ENCODE measurements at places on chromosomes 5 and 9.

GRCh38 chr9:6428940-6429889 lies 16.2 kb downstream of the UHRF2 start:
- DNase-seq = no peak

DNA sequence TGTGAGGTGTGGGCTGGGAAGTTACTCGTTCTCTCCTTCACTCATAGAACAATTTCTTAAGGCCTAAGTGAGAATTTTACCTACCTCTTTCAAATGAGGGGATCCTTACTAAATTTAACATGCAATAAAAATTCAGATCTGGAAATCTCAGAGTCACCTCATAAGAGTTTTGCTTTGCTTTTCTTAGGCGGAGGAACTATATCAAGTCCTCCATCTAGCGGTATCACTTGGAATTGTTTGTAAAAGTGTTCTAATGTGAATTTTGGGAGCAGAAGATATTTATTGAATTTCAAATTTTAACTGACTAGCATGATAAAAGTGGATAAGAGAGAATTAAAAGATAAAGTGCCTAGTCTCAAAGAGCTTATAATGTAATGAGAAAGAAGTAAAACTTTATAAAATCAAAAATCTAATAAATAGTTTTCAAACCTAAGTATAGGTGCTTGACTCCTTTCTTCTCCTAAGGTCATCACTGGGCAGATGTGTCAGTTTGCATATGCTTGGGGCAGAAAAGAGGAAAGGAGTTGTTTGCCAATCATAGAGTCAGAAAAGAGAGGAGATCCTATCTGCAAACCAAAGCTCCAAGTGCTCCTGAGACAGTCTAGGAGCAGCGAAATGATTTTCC lies 145.7 kb upstream of the DAB2 start:
- DNase-seq = no peak

DNA sequence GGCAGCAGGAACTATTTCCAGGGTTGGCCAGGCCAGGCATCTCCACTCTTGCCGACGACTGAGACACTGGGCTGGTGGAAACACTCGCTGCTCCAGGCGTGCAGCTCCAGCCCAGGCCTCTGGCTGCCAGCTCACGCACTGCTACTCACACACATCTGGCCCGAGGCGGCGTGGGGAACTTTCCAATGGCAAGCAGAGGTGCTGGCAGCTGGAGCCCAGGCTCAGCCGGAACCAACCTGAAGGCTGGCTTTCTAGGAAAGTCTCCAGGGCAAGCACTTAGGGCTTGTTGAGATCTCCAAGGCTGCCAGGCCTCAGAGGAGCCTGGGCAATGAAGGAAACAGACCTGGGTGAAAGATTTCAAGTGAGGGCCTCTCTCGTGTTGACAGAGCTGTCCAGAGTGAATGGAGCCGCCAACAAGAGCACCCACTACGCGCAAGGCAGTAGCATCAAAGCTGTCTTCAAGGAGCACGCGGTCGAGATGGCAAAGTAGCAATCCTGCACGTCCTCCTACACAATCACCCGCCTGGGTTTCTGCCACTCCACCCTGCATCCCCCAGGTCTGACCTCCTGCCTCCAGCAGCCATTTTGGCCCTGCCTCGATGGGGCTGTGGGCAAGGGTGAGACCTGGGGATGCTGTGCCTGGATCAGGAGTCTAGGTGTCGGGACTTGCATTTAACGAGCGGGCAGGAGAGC lies 14.4 kb downstream of the SH3PXD2B start:
- DNase-seq = no peak

GRCh38 chr5:24353611-24354010 lies 291.2 kb downstream of the CDH10 start:
- no peak for DNase-seq

- no peak for DNase-seq
These were observed 587.0 kb upstream of the COX7C start for GRCh38 chr5:86030753-86031152.

GRCh38 chr5:142453932-142454331 lies 129.1 kb upstream of the SPRY4 start:
- DNase-seq = no peak

- no peak for DNase-seq
These were observed 14.9 kb downstream of the BRD3 start for GRCh38 chr9:134052941-134053340.

DNA sequence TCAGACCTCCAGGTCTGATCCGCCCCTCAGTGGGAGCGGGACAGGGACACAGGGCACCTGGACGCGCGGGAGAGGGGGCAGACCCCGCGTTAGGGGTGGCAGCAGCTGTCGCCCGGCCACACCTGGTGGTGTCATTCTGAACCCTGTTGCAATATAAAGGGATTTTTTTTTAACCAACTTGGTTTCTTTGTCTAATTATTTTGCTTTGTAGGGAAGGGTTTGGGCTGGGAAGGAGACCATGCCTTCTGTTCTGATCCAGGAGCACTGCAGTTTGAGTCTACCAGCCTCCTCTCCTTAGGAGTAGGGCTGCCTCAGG lies 10.9 kb upstream of the ASS1 start:
- no peak for DNase-seq

DNA sequence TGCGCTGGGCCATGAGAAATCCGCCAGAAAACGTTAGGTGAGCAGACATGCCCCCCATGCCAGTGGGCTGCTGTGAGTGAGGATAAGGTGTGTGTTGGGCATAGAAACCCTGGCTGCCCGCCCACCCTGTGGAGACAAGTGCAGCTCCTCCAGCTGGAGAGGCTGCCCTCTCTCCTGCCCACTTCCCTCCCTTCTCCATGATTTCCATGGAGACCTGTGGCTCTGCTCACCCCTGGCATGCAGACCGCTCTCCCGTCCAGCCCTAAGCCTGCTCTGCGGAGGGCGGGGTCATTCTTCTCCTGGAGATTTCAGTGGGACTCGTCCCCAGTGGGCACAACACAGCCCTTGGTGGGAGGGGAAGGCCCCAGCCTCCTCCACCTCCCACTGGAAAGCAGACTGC lies 133.0 kb upstream of the FAM120A start:
- no peak for DNase-seq

- no peak for DNase-seq
These were observed 617 bp downstream of the PPP6C start for GRCh38 chr9:125189011-125189360.

GRCh38 chr5:98186128-98186527 lies 587.3 kb upstream of the RGMB start:
- DNase-seq = no peak

- DNase-seq = no peak
These were observed 326.4 kb upstream of the PDE4D start for GRCh38 chr5:60219921-60220320.

GRCh38 chr5:94361832-94362796 lies 256.3 kb downstream of the KIAA0825 start:
- no peak for DNase-seq

DNA sequence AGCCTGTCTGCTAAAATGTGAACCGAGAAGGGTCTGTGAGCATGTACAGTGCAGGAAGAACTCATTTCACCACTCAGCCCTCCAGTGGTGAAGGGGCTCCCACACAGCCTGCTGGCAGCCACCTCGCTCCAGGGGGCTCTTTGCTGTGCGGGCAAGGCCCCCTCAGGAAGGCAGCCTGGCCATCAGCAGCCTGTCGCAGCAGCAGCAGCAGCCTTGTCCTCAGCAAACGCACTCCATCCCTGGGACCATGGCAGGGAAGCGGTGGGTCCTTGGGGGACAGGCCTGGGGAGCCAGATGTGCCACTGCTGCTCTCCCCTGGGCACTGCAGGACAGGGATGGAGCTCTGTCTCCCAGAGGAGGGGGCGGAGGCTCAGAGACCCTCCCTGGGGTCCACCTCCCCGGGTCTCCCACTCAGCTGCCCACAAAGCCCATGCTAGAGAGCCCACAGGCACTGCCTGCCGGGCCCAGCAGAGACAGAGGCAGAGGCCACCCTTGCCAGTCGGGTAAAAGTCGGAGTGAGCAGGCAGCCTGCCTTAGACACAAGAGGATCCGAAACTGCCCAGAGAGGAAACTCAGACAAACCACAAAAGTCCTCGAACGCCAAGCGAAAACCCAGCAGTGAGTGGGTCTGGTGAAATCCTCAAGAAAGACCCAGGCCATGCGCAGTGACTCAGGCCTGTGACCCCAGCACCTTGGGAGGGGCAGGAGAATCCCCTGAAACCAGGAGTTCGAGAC lies 8.0 kb downstream of the BRD3 start:
- peak; percentile 58 for DNase-seq

DNA sequence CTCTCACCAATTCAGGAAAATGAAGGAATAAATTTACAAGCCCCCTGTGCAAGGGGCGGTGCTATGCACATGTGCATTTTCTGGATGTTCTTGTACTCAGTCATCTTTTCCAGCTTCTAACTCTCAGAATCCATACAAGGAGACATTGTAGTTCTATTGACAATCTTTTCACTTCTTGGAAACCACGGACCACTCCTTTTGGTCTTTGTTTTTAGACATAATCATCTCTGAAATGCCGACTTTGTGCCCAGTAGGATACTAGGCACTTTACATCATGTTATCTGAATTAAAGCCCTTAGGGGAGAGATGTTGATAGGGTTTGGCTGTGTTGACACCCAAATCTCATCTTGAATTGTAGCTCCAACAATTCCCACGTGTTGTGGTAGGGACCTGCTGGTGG lies 322.6 kb upstream of the WWC1 start:
- DNase-seq = no peak

DNA sequence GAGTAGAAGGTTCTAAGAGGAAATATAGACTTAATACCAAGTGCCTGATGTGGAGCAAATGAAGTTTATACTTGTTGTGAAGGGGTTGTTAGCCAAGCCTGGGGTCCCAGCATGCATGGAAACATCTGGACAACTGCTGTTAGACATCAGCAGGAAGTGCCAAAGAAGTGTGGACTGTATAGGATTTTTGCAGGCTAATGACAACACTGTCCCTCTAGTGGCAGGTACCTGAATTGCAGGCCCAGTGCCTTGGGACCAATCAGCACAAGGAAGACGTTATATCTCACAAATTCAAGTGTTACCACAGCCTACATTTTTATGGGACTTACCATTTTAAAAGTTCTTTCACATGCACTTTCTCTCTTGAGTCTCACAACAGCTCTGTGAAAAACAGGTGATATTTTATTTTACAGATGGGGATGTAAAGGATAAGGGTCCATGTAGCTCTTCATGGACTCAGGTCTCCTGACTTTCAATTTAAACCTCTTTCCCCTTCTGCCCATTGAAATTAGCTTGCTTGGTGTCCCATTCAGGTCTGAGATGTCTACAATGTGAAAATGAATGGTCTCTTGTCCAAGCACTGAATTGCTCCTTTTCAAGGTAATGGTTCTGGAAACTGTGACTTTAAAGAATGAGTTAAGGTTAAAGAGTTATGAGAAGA lies 89.0 kb upstream of the MAP1B start:
- DNase-seq = peak; percentile 41

GRCh38 chr9:110825950-110826349 lies 157.4 kb downstream of the MUSK start:
- no peak for DNase-seq

- DNase-seq = no peak
These were observed 71.9 kb downstream of the MVB12B start for GRCh38 chr9:126398403-126399058.

DNA sequence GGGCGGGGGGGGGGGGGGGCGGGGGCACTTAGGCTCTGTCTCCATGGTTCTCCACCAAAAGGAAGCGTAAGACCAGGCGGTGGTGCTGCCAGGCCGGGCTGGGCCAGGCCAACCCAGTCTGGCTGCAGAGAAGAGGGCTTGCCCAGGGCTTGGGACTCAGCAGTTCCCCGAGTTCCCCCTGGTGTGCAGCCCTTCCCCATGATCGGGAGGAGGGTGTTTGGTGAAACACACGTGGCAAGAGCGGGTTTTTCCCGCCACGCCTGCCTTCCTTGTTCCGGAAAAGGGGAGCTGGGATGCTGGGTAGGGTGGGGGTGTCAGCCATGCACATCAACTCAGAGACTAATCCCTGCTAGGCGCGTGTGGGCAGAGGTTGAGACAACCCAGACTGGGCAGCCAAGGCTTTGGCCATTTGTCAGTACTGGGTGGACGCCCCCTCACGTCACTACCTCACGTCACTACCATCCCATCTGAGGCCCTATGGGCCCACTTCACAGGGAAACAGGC lies 32.9 kb downstream of the PRRX2 start:
- no peak for DNase-seq

GRCh38 chr9:74521009-74521408 lies 23.9 kb downstream of the RORB start:
- no peak for DNase-seq

DNA sequence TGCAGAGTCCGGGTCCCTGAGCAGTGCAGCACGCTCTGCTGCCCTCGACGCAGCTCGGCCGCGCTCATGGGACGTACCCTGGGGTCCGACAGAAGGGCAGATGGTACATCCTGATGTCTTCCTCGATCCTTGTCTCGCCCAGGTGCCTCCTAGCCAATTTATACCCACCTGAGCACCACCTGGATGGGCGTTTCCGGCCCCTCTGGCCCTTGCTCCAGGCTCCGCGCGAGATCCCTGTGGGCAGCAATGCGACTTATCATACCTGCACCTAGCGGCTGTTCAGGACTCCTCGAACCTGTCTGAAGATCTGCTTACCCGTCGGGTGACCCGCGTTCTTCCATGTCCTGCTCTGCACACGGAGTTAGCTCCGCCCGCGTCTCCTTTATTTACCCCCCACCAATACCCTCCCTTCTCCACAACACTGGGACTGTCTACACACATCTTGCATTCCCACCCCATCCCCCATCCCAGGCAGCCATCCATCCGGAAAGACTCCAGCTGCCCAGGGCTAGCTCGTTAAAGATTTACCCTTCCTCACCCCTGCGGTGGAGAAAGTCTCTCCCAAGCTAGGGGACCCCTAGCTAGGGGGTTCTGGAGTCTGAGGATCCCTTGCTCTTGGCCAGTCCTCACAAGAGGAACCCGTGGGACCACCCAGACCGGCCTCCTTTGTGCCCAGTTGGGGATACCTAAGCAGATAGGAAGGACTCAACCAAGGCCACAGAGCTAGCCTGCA lies at the start of gene KIF12:
Gene KIF12, minus strand, starts transcription at position 357 of the 733 bp plus-strand sequence. Its CDS starts 16 bp downstream, at position 341.
- no peak for DNase-seq

DNA sequence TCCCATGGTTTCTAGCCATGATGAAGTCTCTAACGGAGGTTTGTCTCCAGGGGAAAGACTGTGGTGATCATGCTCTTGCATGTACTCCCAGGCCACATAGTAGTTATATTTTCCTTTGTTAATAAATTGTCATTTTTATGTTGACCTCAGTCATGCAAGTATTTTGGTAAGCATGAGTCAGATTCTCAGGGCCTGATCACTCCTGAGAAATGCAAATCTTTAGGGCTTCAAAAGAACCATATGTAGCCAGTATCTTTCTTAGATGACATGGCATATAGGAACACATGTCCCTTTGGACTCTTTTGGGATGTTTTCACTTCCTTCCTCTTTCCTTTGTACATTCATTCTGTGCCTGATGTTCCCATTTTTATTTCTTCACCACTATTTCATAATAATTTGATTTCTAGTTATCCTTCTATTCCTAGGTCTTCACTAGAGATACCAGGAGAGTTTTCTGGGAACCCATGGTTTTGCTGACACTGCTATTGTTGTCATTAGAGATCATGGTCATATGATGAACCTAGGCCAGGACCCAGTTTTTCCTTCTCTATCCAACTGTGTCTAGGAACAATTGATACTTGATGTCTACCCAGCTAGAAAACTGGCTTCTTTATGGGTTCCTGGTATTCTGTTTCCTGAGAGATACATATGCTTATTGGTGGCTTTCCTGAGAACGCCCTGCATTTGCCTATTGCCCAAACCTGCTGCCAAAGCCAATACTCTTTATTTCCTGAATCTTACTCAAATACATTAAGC lies 248.1 kb upstream of the NREP start:
- no peak for DNase-seq

Data from GM12864 (cell line).